ENCODE measurements at places on chromosomes 2 and 18.

- no peak for DNase-seq
Measured at GRCh38 chr2:88016960-88017779, 823 bp upstream of the RNU2-63P start.

DNA sequence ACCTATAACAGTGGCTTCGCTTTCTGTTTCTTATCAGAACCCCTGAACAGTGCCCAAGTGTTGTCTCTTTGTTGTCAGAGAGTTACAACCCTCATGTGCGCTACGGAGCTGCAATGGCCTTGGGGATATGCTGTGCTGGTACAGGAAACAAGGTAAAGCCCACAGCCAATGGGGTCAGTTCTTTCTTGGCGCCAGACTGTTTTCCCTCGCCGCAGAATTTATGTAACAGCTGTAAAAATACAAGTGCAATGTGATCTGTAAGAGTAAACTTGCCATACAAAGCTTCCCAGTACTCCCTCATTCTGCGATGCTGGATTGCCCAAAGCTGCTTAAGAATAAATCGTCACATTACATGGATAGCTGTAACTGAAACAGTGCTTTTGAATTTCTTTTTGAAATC is 13.9 kb upstream of the HTR2B start:
- no peak for DNase-seq

DNA sequence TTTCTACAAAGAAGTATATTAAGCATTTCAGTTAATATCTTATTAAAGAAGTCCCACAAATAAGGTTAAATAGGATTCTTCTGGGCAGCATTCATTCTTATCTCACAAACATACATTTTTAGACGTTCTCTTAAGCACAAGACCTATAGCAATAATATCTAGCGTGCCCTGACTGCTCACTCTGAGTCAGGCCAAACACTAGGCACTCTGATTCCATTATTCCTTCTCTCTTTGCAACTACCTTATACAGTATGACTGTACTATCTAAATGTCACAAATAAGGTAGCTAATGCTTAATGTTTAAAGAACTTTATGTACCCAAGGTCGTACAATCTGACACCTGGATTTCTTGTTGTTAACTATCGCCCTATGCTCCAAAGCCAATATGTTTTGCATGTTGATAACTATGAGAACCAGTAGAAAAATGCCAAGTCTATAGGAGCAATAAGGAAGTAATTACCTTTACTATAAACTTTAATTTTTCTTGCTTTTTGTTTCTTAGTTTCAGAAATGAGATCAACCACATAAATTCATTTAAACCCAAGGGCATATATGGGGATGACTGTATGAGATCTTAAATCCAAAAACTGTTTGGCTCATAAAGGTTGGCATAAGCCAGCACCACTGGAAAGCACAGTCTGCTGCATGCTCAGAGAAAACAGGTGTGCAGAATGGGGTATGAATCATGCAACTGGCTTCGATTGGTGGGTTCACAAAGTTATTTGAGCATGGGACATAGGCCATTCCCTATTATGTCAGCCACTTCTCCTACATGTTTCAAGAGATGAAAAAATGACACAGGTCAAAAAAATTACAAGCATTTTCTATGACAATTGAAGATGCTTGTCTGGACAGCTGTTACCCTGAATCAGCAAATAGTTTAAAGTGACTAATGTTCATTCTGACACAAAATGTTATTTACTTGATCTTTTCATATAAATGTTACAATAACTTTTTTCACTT is 352.0 kb downstream of the IRS1 start:
- DNase-seq: peak; percentile 66

GRCh38 chr2:104215269-104216161 is 638.4 kb upstream of the POU3F3 start:
- no peak for DNase-seq

GRCh38 chr2:219480004-219480403 is 18.7 kb upstream of the GMPPA start:
- DNase-seq: no peak

DNA sequence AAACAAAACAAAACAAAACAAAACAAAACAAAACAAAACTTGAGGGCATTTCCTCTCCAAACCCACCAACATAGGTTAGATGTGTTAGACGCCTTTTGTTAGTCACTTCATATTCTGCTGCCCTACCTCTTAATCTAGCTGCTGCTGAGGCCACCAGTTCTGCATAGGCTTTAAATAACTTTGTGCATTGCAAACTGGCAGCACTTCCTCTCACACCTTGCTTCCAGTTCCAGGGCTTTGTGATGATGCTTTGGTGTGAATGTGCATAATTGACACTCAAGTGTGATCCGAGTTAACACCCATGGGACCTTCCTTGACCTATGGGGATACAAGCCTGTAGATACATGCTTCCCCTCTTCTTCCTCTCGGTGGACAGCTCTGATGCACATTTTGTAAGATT is 2.3 kb upstream of the SERPINB11 start:
- no peak for DNase-seq

- DNase-seq: no peak
Measured at GRCh38 chr18:61821748-61822147, 71.1 kb downstream of the RNF152 start.

- DNase-seq: no peak
Measured at GRCh38 chr2:141392517-141393213, 738.2 kb downstream of the LRP1B start.

GRCh38 chr18:69031571-69031970 is 233.7 kb downstream of the CCDC102B start:
- DNase-seq: no peak

DNA sequence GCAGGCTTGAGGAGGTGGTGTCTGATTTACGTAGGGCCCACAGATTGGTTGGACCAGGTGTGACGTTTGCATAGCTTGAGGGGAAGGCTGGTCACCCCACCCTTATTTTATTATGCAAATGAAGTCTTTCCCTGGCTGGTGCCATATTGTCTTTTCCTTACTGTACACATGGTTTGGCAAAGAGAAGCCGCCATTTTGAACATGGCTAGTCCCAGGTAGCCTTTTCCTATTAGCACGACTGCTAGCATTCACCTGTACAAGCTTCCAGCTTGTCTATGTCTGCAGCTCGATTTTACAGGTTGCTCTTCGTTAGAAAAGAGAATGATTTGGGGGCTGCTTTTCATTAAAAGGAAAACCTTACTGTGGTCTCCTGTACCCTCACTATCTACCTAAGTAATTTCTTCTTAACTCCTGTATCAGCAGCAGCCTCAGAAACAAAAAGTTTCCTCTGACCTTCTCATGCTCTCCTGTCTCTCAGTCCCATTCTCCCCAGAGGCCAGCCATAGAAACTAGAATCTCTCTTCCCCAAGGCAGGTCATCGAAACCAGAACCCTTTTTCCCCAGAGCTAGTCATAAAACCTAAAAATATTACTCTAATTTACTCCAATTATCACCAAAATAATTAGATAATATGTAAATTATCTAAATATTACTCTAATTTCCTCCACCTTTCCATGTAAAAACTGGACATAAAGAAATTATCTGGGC is 151.8 kb downstream of the B3GNT2 start:
- DNase-seq: no peak

DNA sequence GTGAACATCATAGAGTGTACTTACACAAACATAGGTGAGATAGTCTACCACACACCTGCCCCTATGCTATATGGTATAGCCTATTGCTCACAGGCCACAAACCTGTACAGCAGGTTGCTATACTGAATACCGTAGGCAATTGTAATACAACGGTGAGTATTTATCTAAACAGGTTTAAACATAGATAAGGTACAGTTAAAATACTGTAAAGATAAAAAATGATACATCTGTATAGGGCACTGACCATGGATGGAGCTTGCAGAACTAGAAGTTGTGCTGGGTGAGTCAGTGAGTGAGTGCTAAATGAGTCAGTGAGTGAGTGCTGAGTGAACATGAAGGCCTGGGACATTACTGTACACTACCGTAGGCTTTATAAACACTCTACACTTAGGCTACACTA is 267.0 kb upstream of the HS6ST1 start:
- no peak for DNase-seq

DNA sequence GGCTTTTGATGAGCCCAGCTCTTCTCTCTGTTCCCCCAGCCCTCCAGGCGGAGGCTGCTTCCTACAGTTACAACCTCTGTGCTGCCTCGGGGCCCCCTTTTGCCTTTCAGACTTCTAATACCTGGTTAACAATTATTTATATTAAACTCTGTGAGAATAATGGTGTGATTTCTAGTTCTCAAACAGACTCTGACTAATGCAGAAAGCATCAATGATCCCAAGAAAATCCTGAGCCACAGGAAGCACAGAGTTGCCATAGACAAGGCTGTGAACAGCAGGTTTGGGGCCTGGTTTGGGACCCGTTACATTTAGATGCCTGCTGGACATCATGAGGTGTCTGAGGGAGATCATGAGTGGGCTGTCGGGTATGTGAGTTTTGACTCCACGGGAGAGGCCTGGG is 37.4 kb upstream of the MYO3B start:
- no peak for DNase-seq

DNA sequence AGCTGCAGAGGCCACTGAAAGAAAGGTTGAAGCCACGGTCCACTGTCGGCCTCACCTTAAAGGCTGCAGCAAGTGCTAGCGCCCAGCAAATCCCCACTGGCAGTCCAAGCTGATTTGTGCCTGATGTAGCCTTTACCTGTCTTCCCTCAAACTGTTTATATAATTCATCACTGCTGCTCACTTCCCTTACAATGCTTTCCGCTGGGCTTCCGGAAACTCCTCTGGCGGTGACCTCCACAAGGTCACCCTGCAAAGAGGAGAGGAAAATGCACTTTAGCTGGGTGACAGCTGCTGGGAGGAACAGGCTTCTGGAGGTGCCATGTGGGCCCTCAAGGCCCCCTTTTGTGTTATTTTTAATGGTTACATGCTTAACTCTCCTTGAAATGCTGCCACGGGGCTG is 126.2 kb downstream of the CMPK2 start:
- no peak for DNase-seq

DNA sequence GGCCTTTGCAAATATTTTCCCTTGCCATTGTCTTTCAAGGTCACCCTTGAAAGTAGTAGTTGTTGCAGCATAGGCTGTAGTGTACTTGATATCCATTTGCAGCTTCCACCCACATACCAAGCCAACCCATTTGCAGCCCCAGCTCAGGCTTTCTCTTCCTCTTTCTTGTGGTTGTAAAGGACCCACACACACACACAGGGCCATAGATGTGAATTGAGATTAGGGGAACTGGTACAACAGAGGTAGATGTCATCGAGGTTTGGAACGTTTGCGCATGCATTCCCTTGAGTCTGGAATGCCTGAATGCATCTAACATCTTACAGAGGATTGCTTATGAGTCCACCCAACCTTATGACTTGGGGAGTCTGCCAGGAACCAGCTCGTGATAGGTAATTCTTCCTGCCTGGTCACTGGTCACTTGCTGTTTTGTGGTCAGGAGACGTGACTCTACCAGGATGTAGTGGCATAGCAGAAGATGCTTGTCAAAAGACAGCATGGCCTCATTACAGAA is 91.9 kb downstream of the MRPS9 start:
- no peak for DNase-seq

Measured in RWPE2 (cell line).